Tongue (tissue), 3 donors: ENCODE measurements at places on chromosomes 1 and 21. TPM values are rescaled to one million over a fixed set of nuclear protein-coding genes. Genes with fewer than 3 reads are reported as not detected.

Gene DNAJC28
- 2.8 TPM for total RNA-seq

DNA sequence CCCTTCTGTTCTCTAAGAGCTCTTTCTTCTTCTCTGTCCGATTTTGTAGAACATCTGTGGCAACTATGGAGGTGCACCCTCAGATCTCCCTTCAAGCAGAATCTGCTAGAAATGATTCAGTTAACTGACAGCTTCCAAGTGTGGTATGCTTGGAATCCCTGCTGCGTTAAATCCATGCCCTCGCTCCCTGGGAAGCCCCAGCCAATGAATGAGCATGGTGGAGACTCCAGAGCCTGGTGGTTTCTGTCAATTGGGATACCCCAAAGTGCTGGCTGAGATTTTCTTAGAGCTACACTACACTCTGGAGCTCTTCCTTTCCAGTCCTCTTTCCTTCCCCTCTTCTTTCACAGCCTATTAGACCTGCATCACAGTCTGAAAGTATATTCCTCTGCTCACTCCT, 116.3 kb upstream of the C1orf21 start:
- DNase-seq = no peak

- no peak for DNase-seq
These were observed 57.0 kb upstream of the CACYBP start for GRCh38 chr1:174942547-174943255.

GRCh38 chr1:4573526-4573925, 80.9 kb upstream of the AJAP1 start:
- no peak for DNase-seq

Gene MYOG
- total RNA-seq = 256 TPM

- no peak for DNase-seq
These were observed 158.4 kb downstream of the CASZ1 start for GRCh38 chr1:10637834-10638558.

DNA sequence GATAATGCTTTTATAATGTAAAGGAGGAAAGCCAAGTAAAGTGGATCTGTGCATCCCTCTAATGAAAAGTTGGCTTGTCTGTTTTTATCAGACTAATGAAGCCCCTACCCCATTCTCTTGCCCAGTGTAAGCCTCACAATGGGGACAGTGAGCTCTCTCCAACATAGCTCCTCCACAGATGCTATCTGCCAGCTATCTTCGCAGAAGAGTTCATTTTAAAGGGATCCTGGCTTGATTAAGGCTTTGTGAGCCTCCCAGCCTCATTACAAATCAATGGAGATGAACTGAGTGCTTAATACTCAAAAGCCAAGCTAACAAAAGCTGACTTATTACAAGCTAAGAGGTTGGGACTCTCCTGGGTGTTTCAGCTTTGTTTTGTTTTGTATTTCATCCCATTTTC, 514.7 kb downstream of the NUF2 start:
- DNase-seq = no peak

DNA sequence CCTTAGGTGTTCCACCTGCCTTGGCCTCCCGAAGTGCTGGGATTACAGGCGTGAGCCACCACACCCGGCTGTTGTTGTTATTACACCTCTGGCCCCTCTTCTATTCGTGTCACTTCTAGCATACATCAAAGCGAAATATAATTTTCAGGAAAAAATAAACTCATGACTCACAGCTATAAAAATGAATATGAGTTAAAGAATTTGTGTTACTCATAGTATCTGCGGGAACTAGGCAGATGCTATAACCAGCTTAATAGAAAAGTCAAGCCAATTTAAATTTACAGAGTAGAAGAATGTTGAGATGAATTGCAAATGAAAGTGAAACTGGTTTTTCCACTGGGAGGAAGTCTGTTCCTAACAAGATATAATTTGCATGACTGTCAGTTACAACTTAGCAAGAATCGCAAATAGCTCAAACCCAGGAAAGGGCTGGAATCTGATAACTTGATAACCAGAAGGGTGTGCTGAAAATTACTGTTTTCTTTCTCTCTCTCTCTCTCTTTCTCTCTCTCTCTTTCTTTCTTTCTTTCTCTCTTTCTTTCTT, 11.2 kb downstream of the OR2W3 start:
- DNase-seq = no peak

GRCh38 chr1:8171751-8172464, 145.8 kb upstream of the ERRFI1 start:
- no peak for DNase-seq

Gene B3GALT2
- 5.7 TPM for total RNA-seq

DNA sequence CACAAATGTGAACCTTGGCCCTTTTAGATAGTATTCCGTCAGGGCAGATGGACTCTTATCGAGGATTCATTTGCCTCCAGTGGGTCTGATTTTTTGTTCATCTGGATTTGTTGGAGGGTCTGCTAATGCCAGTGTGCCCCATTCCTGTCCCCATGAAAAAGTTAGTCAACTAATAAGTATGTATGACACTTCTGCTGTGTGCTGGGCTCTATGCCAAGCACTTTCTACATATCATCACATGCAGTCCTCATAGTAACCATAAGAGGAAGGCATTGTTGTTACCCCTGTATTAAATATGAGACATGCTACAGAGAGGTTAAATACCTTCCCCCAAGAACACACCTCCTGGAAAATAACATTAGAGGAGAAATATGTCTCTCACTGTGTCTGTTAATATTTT, 46.6 kb upstream of the MAB21L3 start:
- DNase-seq = peak; percentile 5

Gene ANGPTL3
- total RNA-seq = not detected

Gene GUCA2B
- not detected for total RNA-seq

Gene NFIA
- 68.1 TPM for total RNA-seq

- peak; percentile 93 for DNase-seq
These were observed 57.8 kb upstream of the LRRC8D start for GRCh38 chr1:89762779-89763648.

DNA sequence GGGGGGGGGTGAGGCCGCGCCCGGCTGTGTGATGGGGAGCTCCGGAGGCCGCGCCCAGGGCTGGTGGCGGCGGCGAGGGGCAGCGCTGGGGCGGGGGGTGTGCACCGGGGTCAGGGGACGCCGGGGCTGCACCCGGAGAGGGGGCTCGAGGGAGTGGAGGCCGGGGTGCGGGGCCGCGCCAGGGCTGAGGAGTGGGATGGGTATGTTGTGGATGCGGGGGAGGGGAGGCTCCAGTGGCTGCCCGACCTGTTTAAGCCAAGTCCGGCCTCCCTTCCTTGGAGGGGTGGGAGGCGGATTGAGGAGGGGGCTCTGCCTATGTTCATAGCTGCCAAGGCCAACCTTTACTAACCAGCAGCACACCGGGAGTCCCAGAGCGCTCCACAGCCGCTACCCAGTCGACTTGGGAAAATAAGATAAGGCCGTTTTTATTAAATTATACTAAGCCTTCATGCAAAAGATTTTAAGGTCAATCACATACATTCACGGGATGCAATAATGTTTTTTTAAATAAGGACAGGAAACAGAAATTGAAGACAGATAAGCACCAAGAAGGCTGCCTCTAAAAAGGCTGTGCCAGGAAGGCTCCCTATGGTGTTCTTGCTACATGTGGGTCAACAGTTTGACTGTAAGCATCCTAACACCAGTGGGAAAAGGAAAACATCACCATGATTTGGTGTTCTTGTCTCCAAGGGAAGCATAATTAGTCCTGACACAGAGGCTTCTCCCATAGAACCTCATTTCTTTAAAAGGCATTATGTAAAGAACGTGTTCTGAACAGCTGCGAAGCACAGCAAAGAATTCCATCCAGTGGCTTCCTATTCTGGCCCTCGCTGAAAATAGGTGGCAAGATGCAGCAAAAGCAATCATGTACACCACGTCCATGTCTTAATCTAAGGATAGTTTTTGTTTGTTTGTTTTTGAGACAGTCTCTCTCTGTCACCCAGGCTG, 626 bp upstream of the HLCS start:
- DNase-seq = peak; percentile 55

GRCh38 chr1:12604114-12604874, 13.7 kb downstream of the DHRS3 start:
- DNase-seq = no peak

DNA sequence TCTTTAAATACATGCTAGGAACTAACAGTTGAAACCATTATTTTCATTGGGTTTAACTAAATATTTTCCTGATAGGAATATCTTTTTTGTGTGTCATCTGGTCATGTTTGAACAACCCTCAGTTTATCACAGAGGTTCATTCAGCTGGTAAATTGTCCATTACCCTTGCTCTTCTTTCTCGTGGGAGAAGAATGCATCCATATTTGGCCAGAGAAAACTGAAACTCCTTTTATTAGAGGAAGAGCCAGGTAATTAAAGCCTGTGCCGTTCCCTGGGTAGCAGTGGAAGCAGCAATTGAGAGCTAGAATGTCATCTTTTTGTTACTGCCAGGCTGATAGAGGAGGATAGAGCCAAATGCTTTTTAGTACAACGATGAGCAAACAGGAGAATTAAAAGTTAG, 587.2 kb upstream of the ZRANB2 start:
- DNase-seq = no peak

- DNase-seq = no peak
These were observed 17.1 kb downstream of the SPRTN start for GRCh38 chr1:231355171-231355570.

DNA sequence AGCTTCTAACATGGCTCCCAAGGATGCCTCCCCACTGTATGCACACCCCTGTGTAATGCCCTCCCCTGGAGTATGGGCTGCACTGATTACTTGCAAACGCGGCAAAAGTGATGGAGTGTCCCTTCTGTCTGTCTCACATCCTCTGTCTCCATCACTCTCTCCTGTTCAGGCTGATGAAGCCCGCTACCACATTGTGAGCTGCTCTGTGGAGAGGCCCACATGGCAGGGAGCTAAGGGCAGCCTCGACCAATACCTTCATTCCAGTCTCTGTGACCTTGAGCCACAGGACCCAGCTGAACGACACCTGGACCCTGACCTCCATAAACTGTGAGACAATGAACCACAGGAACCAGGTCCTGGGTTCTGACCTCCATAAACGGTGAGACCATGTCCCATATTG, 154.1 kb upstream of the ETV3 start:
- no peak for DNase-seq

Gene RFX5
- total RNA-seq = 30.1 TPM

- DNase-seq = no peak
These were observed 105.5 kb downstream of the PHTF1 start for GRCh38 chr1:113653741-113654140.

- DNase-seq = no peak
These were observed 30.2 kb downstream of the ABCA4 start for GRCh38 chr1:94090761-94091160.

DNA sequence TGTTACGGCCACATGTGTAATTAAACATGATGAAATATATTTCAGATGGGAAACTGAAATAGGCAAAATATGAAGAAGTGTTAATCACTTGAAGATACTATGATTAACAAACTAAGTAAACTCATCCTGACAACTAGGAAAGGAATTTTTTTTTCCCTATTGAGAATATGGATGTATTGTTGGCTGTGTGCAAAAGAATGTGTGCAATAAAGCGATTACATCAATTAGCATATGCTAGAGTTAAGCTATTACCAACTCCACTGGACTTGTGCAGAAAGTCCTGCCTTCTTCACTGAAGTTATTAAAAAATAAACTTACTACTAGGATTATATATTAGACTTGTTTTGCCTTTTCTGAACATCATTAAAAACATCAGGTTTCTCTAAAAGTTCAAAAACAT, 143.2 kb upstream of the DMRTA2 start:
- DNase-seq = no peak

Gene GNG4
- total RNA-seq = 0.51 TPM

GRCh38 chr1:223276029-223276428, 87.9 kb downstream of the SUSD4 start:
- DNase-seq = no peak

GRCh38 chr1:61157468-61157987, 75.2 kb downstream of the NFIA start:
- DNase-seq = peak; percentile 77

DNA sequence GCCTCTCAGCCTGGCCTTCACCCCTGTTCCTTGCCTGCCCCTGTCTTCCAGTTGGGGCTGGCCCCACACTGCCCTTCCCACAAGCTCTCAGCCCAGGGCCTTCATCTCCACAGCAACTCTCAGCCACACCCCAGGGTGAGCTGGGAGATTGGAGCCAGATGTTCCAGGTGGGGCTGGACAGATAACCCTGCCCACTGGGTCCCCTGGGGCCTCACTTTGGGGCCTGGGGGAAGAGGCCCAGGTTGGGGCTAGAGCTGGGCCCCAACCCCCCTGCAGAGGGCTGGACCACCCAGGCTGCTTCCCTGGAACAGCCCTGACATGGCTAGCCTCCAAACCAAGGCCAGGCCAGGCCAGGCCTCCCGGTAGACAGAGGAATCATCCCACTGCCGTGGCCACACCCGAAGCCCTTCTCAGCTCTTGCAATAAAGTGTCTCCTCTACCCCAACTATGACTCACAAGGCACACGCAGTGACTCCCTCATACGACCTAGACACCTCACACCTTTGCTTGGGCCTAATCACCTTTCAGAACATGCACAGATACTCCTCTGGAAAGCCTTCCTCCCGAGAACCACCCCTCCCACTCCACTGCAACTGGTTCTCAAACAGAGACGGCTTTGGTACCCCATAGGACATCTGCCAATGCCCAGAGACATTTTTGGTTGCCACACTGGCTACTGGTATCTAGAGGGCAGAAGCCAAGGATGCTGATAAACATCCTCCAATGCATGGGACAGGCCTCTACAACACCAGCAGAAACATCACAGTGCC, 22.2 kb downstream of the SLC2A1 start:
- peak; percentile 58 for DNase-seq

Gene NES
- total RNA-seq = 216 TPM

Gene DCST1
- not detected for total RNA-seq

Gene DEPDC1
- total RNA-seq = 9.4 TPM

- DNase-seq = no peak
These were observed 24.2 kb downstream of the HSPA13 start for GRCh38 chr21:14358775-14359174.

Gene CGN
- total RNA-seq = 4.3 TPM

- DNase-seq = peak; percentile 30
These were observed 28.2 kb upstream of the LGALS8 start for GRCh38 chr1:236495467-236496112.

- DNase-seq = no peak
These were observed 251.2 kb downstream of the DSCAM start for GRCh38 chr21:40595806-40596205.

DNA sequence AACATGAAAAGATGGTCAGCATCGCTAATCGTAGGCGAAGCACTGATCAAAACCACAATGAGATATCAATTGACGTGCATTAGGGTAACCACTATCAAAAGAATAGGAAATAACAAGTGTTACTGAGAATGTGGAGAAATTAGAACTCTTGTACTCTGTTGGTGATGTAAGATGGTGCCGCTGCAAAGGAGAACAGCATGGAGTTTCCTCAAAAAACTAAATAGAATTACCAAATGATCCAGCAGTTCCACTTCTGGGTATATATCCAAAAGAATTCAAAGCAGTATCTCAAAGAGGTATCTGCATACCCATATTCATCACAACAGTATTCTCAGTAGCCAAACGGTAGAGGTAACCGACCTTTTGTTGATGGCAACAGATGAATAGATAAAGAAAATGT, 8.3 kb upstream of the CD101 start:
- no peak for DNase-seq

Gene ZSWIM5
- total RNA-seq = 1.4 TPM

Gene OR10J1
- total RNA-seq = not detected

Gene TNFRSF4
- total RNA-seq = 2.9 TPM

DNA sequence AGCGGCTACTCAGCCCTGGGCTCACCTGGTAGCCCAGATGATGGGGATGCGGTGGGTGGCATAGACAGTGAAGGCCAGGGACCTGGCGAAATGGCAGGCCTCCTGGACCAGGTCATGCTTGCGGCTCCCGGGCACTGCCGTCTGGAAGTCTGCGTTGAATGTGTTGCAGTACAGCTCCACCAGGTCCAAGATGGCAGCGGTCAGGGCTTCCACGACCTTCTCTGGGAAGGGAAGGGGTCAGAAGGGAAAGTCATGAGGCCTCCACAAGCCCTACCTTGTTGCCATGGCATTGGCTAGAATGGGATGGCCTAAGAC, 38.8 kb downstream of the PIK3C2B start:
- no peak for DNase-seq
